ENCODE measurements at places on chromosomes 2 and 18.

GRCh38 chr18:35267809-35268208, 22.2 kb downstream of the ZSCAN30 start:
- no peak for DNase-seq

DNA sequence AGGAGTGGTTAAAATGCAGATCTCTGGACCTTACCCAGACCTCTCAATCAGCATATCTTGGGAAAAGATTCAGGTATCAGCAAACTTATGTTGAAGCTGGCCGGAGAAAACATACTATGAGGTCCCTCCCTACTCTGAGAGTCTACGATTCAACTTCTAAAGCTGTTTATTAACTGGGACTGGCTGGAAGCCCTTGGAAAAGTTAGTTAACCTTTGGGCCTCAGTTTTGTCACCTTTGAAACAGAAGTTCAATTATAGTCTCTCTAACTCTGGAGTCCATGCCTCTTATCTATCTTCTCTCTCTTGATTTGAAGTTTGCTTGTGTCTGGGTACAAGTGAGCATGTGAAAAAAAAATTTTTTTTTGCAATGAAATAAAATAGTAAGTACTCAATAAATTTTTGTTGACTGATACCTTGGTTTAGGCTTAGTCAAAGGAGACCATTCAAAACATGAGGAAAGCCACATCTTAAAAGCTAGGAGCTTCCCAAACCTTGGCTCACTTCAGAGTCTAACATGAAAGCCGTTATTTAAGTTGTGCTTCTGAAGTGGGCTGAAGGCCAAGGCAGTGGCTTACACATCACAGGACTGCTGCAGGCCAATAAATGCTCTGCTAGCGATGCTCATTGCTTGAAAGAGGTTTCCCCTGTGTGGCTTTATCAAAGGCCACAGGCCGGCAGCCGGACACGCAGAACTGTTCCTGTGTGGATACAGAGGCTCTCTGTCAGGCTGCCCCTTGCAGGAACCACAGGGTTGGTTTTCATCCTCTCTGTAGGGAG, 110.6 kb upstream of the FAM136A start:
- peak; percentile 75 for DNase-seq

DNA sequence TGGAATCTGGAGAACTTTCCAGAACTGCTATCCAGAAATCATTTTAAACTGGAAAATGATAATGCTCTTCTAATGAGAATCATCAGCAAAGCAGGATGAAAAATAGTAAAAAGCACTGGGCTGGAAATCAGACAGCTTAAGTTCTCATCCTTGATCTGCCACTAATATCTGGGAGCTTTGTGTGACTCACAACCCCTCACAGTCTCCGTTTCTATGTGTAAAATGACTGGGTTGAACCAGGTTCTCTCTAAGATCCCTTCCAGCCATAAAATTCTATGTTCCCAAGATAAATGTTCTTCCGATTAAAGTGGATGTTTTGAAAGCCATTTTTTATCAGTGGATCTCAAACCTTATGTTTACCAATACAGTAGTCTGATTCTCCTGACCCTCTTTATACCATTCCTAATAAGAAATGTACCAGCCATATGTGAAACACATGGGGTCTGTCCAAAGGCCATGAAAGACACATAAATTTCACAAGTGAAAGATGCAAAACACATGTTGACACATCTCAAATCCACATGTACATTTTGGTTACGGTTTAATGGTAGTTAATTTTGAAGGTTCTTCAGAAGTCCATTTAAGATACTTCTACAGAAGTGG, 188.8 kb downstream of the EN1 start:
- no peak for DNase-seq

GRCh38 chr18:160831-161570, 2.6 kb downstream of the USP14 start:
- no peak for DNase-seq

GRCh38 chr2:20796374-20796791, 26.5 kb downstream of the LDAH start:
- DNase-seq = no peak

- no peak for DNase-seq
Measured at GRCh38 chr2:157786663-157787363, 89.3 kb downstream of the ACVR1 start.

DNA sequence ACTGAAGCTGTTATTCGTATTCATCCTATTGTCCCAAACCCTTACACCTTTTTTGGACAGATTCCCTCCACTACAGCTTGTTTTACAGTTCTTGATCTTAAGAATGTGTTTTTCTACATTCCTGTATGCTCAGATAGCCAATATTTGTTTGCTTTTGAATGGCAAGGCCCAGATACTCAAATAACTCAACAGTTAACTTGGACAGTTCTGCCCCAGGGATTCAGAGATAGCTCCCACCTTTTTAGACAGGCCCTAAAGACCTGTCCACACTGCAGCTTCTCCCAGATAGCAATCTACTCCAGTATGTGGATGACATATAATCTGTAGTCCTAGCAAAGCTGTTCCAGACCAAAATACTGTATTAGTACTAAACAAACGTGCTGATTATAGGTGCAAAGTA, 7.1 kb upstream of the AGXT start:
- no peak for DNase-seq

GRCh38 chr2:152950126-152950525, 231.7 kb downstream of the ARL6IP6 start:
- DNase-seq = no peak
